ENCODE measurements at places on chromosomes 16 and 17. TPM values are rescaled to one million over a fixed set of nuclear protein-coding genes. Genes with fewer than 3 reads are reported as not detected.

EFNB3 gene
- 0.27 TPM for total RNA-seq

SLC25A11 gene
- total RNA-seq: 58.9 TPM

RAB11FIP4 gene
- total RNA-seq: 1.2 TPM

RUNDC3A gene
- total RNA-seq: 0.69 TPM

USP6 gene
- total RNA-seq: 0.07 TPM

SDK2 gene
- total RNA-seq: 0.89 TPM

KRTAP4-9 gene
- total RNA-seq: not detected

KRTAP2-4 gene
- not detected for total RNA-seq
